ENCODE measurements at places on chromosomes 6 and 20. TPM values are rescaled to one million over a fixed set of nuclear protein-coding genes. Genes with fewer than 3 reads are reported as not detected.

The OPRM1 gene
- total RNA-seq = not detected

The LY6G5B gene
- total RNA-seq = 2.6 TPM

The APCDD1L gene
- total RNA-seq = 4.2 TPM

The VTA1 gene
- 20.9 TPM for total RNA-seq

The PNLDC1 gene
- total RNA-seq = not detected

The APOM gene
- 1.0 TPM for total RNA-seq

The WFDC8 gene
- not detected for total RNA-seq

The PAX1 gene
- total RNA-seq = under 0.01 TPM

The TSBP1 gene
- not detected for total RNA-seq

The OPRL1 gene
- total RNA-seq = 0.52 TPM

The ASIP gene
- total RNA-seq = 1.0 TPM

The KCNK16 gene
- not detected for total RNA-seq

The CYP39A1 gene
- total RNA-seq = 6.3 TPM

The TFAP2B gene
- total RNA-seq = not detected

The MYCT1 gene
- total RNA-seq = 12.0 TPM

The UBD gene
- total RNA-seq = 1.6 TPM

The SLPI gene
- not detected for total RNA-seq

The CLIC5 gene
- total RNA-seq = 7.8 TPM

The PGC gene
- total RNA-seq = 0.52 TPM

The C20orf144 gene
- total RNA-seq = not detected

The NUS1 gene
- 8.9 TPM for total RNA-seq

The NKAIN2 gene
- 3.1 TPM for total RNA-seq

The CCDC170 gene
- 1.0 TPM for total RNA-seq

The OPN5 gene
- not detected for total RNA-seq

The HLA-DQB2 gene
- not detected for total RNA-seq

The KCNG1 gene
- total RNA-seq = 0.52 TPM

The SLC22A16 gene
- 1.0 TPM for total RNA-seq

The NHLRC1 gene
- total RNA-seq = 3.1 TPM

The C2 gene
- total RNA-seq = 8.4 TPM

The RUNX2 gene
- 0.52 TPM for total RNA-seq

The BCAS1 gene
- 2.1 TPM for total RNA-seq

The HLA-G gene
- not detected for total RNA-seq

The RSPO4 gene
- not detected for total RNA-seq

The AVP gene
- not detected for total RNA-seq
